GM19239 (cell line): ENCODE measurements at places on chromosomes 4 and X.
A peak's percentile ranks its signal among the peaks of the same experiment; 100 is the strongest.

GRCh38 chr4:155265113-155265512 is 56.7 kb downstream of the NPY2R start:
- DNase-seq = no peak

- peak; percentile 28 for DNase-seq
These were observed 17.0 kb upstream of the PAPSS1 start for GRCh38 chr4:107736924-107737448.

- no peak for DNase-seq
These were observed 71.5 kb downstream of the ARHGEF9 start for GRCh38 chrX:63713526-63713925.

- no peak for DNase-seq
These were observed 47.3 kb upstream of the TLR3 start for GRCh38 chr4:186021461-186022167.

DNA sequence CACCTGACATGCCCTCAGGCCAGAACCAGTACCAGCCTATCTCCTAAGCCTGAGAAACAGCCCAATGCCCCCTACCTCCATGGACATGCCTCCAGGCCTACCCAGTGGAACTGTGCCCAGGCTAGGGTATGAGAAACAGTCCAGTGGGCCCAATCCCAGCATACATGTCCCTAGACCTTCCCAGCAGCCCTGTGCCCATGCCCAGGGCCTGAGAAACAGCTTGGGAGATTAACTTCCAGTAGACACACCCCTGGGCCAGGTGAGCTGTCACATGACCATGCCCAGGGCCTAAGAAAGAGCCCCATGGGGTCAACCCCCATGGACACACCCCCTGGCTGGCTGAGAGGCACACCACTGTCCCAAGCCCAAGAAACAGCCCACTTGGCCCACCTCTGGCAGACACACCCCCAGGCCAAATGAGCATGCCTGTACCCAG is 78.8 kb downstream of the CBR4 start:
- DNase-seq = no peak

DNA sequence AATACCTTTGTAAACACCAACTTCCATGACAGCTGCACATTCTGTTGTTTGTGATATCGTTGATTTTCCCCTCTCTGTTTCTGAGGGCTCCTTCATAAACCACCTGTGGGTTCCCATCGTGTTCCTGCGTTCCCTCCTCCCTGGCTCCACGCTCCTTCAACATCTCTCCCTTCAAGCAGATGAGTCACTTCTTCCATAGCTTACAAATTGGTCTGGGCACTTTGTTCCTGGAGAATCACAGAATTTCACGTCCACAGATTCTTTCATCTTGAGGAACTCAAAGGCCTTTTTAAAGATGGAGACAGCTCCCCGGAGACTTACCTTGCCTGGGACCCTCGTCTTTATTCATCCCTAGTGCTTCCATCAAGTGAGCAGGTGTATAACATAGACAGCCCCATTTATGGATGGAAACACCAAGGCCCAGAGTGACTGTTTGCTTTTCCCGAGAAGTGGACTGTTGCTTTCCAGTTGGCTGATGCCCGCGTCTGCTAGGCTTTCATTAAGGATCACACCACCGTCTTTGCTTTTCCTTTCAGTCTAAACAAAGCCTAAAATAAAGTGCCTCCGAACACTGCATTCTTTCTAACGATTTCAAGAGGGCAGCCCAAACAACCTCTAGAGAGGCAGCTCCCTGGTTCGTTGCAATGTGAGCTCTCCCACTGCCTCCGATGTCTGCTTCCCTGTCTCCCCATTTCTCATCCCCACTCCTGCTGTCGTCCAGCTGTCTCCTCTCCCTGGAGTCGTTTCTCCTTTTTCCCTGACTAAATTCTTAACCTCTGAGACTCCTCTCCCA is 146.3 kb upstream of the STX18 start:
- no peak for DNase-seq

DNA sequence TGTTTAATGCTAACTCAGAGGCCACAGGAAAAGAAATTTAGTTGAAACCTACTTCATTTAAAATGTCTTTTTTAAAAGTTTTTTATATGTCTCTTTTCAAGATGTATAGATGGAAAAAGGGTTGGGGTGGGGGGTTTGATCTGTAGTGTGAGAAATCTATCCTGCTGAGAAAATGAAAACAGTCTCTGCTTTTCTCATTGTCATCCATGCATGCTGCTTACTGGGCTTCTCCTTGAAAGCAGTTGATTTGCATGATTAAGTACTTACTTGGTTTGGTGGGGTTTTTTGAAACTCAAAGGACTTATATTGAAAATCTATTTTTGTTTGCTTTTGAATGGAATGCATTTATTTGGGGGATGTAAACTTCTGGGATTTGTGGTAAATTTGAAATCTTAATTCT is 313.6 kb upstream of the DKK2 start:
- DNase-seq = no peak

DNA sequence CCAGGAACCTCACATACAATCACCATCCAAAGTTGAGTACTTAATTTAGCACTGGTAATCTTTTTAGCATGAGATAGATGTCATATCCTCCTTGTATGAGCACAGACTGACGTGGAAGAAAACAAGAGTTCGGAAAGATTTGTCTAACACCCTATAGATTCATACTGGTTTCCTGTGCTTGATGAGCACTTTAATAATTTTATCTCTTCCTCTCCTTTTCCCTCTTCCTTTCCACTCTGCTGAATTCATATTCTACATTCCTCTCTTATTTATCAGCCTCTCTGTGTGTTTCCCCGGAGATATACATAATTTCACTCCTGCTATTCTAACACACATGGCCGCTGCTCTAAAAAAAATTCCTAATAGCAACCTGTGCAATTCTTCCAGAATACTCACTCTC is 273.9 kb downstream of the AFF2 start:
- no peak for DNase-seq

DNA sequence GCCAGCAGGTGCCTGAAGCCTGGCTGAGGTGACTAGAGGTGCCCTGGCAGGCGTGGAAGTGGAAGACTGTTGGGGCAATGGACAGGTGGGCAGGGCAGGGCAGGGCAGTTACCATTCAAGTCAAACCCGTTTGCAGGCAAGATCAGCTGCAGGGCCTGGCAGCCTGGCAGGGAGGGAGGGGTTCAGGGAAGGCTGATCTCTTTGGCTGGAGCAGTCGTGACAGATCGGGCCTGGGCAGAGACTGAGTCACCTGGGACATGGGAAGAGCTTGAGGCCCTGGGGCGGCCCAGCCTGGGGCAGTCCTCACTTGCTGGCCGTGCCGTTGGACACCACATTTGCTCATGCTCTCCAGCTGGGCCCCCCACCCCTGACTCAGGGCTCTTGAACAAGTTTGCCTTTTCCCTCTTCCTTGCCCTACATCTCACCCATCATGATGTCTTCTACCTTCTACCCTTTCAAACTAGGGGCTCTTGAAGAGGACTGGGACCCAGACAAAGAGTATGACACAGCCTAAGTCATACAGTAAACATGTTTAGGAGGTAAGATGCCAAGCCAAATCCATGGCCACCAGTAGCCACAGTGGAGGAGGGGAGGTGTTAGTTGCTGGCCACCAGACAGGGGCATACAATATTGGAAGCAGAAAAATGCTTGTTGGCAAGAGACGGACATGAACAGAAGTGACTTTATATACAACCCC is 2.0 kb upstream of the ZNF185 start:
- no peak for DNase-seq

DNA sequence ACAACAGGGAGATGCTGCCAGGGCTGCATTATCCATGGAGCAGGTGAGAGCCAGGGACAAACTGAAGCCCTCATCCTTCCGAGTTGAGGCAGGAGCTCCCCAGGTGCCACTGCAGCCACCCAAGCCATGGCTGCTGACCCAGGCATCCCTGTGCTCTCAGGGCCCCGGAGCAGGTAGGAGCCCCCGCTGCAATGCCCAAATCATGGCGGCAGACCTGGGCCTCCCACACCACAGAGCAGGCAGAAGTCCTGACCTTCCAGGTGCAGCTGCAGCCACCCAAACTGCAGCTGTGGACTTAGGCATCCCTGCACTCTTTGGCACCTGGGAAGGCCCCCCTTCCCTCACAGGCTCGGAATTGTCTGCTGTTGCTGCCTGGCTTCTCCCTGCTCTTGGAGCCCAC is 443.6 kb downstream of the ARAP2 start:
- no peak for DNase-seq

DNA sequence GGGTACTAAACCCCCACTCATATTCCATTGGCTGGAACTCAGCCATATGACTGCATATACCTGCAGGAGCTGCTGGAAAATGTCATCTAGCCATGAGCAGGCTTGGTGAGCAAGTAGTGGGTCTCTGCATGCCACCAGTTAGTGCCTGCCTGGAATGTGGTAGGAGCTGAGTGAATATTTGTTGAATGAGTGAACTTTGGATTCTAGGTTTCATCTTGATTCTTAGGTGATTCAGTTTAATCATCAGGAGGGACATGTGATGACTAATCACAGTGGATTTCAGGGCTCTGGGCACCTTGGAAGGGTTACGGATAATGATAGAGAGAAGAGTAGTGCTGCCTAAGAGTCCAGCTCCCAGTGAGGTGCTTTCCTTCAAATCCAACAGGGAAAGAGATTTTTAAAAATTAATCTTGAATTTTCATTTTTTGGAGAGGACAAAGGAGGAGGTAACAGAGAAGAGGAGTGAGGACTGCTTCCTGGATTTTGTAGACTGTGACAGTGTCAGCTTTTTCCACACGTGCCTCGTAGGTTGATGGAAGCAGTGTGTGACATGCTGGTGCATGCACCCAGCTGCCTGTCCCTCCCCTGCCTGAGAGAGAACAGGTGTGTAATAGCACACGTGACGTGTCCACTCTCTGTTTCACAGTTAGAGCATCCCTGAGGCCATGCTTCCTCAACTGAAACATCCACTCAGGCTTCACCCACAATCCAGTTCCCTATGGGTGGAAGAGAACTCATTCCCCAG is 30.4 kb downstream of the NHS start:
- DNase-seq = no peak

DNA sequence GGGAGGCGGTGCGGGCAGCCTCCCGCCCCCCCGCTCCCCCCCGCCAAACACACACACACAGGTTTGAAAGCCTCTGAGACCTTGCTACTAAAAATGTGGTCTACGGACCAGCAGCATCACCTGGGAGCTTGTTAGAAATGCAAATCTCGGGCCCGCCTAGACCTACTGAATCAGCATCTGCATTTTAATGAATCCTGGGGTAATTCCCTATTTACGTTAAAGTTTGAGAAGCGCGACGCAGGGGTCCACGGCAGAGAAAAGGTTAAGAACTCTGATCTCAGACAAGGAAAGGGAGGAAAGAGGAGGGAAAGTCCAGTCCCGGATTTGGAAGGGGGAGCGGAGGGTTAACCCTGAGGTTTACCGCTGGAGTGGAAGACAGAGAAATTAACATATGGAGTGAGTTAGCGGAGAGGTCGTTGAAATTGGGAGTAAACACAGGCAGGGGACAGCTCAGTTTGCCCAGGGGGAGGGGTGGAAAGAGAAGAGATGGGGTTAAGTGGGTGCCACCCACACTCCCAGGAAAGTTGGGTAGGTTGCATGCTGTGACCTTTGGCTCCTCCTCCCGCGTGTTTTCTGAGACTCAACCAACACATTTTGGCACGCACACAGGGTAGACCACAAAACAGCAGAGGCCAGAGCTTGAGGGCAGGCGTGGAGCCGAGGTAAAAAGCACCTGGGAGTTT is 483.6 kb downstream of the BCOR start:
- DNase-seq = peak; percentile 8

- DNase-seq = no peak
These were observed 118.8 kb downstream of the PDLIM5 start for GRCh38 chr4:94570558-94570957.

- DNase-seq = no peak
These were observed 32.4 kb downstream of the SMPX start for GRCh38 chrX:21725496-21725895.

DNA sequence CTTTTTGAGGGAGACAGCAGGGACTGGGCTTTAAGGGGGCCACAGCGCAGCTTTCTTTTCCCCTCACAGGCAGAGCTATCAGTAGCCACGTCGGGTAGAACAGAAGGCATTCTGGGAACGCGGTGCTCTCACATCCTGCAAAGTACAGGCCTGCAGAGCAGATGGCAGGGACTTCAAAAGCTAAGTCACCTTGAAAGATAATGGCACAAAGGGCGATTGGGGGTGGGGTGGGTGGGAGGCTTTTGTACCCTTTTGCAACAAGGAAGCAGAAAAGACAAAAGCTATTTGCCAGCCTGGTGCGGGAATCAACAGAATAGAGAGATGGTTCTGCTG is 93.9 kb downstream of the PHKA2 start:
- DNase-seq = no peak

GRCh38 chr4:25843340-25844097 is 19.3 kb downstream of the SEL1L3 start:
- no peak for DNase-seq

- no peak for DNase-seq
These were observed 58.6 kb downstream of the DDX60L start for GRCh38 chr4:168421671-168422070.

GRCh38 chr4:15238720-15239119 is 189.1 kb upstream of the C1QTNF7 start:
- peak; percentile 20 for DNase-seq

- DNase-seq = no peak
These were observed 1.5 kb downstream of the MGARP start for GRCh38 chr4:139278485-139278884.

GRCh38 chrX:42094218-42094617 is 170.9 kb upstream of the CASK start:
- DNase-seq = no peak

- DNase-seq = no peak
These were observed 76.3 kb downstream of the DCHS2 start for GRCh38 chr4:154415313-154415712.

DNA sequence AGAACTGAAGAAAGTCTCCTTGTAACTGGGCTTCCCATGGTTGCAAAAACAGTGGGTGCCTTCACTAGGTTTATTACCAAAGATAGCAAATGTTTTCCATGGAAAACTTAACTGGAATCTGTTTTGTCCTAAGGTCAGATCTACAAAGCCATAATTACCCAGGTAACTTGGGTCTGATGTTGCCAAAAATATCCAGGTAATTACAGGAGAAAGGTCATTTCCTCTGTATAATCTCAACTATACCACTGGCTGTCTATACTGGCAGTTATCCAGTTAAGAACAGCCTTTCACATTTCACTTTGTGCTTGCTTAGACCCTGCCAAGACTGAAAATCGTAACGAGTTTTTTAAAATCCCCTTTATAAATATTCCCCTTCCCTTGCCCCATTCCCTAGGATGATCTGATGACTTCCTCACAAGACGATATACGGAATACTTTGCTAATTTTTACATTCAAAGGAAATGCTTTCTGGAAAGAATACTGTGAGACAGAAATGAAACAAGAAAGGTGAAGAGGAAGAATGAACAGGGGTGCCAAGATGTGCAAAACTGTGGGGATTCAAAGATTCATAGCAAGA is 105.5 kb downstream of the MAML3 start:
- DNase-seq = no peak

DNA sequence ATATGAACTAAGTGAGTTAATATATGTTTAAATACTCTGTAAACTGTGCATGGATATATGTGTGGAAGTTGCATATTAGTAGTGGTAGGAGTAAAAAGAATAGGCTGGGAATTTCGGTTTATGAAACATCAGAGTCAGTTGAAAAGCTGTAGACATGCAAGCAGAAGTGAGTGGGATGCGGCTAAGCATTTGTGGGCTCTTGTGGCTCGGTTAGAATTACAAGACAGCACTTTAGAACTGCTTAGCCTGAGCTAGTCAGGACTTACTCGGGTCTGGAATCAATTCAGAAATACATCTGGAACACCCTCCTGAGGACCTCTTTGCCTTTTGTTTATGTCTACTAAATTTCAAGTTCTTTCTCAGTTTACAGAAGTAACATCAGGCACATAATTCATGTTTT is 93.6 kb downstream of the AFF2 start:
- no peak for DNase-seq

- DNase-seq = no peak
These were observed 261.6 kb downstream of the ARHGAP24 start for GRCh38 chr4:85736571-85736970.

GRCh38 chr4:87918314-87919058 is 57.0 kb upstream of the SPP1 start:
- no peak for DNase-seq
